ENCODE measurements at places on chromosomes 6 and 20.
A peak's percentile ranks its signal among the peaks of the same experiment; 100 is the strongest.

DNA sequence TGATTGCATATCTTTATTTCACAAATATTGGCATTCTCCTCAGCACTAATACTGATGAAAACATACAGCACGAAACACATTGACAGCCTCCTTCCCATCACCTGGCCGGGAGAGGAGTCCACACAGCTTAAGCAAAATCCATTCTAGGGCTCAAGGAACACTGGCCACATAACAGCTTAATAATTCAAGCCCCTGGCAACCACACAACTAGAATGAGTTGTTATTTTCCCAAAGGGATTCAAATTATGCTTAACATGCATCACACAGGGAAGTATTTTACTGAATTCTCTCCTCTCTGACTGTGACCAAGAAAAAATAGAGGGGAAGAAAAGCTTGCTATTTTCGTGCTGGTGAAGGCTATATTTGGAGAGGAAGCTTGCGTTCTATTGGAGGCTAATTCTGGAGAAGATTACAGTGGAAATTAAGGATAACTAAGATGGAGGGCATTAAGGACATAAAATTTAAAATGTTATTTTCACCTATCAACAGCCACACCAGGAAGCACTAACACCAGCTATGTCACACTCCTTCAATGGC is 198.5 kb downstream of the ADGRG6 start:
- DNase-seq: no peak

DNA sequence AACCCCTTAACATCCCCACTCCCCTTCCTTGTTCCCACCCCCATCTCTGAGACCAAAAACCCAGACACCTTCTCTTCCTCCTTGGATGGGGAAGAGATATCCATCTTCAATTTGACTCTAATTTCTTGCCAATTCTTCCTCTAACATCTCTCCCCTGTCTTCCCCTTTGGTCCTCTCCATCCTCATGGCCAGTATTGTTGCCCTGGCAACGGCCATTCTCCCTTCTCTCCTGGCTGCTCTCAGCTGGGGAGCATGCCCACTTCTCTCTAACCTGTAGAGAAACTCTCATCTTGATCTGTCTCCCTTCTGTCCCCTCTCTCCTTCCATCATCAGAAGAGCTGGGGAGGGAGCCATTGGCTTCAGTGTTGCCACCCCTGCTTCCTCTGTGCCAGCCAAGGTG is 86.7 kb downstream of the SRC start:
- no peak for DNase-seq

GRCh38 chr6:142013287-142013686 is 119.4 kb upstream of the GJE1 start:
- DNase-seq: no peak

DNA sequence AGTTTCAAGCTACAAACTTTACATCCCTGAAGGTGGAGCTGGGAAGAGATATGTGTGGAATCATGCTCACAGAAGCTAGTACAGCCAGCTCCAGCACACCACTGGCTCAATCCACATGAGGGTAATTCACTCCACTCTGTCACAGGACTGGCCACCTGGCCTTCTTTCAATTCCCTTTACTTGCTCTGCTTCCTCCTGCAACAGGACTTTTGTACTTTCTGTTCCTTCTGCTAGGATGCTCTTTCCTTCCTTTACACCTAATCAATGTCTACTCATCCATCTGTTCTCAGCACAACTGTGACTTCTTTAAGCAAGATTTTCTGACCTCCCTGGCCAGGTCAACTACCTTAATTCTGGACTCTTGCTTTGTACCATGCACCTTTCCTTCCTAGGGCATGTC is 39.4 kb upstream of the MYB start:
- no peak for DNase-seq

DNA sequence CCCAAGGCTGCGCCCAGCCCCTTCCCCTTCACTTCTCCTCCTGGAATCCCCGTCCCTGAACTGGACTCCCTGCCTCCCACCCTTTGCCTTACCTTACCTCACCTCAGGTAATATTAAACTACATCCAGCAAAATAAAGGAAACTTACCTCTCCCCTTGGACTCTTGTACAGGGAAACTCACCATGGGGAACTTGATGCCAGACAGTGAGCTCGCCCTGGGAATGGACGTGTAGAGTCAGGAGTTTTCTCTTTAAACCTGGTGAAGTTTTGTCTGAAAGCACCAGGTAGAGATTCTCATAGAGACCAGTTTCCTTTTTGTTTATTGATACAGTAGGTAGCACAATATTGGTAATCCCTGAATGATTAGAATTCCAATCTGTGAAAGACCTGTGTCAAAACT is 544 bp upstream of the HLA-C start:
- no peak for DNase-seq

DNA sequence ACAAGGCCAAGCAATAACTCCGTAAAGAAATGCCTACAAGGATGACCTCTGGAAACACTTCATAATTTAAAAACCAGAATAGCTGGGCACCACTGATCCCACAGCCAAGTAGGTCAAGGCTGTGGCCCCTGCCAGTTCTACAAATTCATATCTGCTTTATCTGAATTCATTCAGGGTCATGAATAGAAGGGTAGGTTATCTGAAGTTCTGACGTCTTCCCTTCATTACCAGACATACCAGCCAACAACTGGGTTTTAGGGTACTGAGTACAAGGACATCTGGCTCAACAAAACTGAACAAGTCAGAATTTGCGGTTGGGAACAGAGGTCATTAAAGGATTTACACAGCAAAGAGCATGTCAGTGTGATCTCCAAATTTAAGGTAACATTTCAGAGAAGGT is 26.0 kb downstream of the MAP3K5 start:
- no peak for DNase-seq

- no peak for DNase-seq
Observed at GRCh38 chr20:16975682-16976081, 227.5 kb downstream of the OTOR start.

- DNase-seq: no peak
Observed at GRCh38 chr6:83514866-83515466, 2.6 kb downstream of the PRSS35 start.

DNA sequence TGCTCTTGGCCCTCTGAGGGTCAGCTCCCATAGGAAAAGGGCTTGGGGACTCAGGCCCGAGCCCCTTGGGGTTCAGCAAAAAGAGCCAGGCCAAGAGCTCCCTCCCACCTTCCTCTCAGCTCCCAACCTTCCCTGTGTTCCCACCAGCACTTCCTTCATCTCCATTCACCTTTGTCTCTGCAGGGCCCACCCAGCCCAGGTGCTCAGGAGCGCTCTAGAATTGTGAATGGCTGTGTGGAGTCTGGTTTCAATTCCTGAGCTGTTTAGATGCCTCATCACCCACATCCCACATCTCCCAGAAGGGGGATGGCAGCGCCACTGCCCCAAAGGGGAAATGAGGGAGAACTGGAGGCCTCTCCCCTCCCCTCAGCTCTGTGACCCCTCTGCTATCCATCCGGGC is 7.7 kb downstream of the GRM4 start:
- no peak for DNase-seq

GRCh38 chr6:8820313-8820712 is 385.0 kb upstream of the SLC35B3 start:
- no peak for DNase-seq

DNA sequence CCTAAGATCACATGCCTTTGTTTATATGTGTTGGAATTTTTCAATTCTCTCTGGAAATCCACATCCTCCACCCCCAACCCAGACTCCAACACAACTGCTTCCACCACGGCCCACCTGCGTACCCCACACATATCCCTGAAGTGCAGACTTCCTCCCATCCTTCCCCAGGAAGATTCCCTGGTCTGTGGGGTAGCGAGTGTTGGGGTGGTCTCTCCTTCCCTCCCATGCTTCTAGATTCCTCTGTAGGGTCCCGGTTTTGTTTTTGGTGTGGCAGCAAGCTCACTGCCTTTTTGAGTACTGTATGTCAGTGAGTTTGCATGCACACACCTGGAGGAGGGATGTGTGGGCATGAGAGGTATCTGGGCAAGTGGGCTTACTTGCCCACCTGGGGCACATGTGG is 127.6 kb downstream of the MRPL14 start:
- no peak for DNase-seq

- no peak for DNase-seq
Observed at GRCh38 chr6:3793545-3793944, 42.0 kb upstream of the PXDC1 start.

GRCh38 chr6:108896111-108896661 is 48.0 kb downstream of the ARMC2 start:
- no peak for DNase-seq

DNA sequence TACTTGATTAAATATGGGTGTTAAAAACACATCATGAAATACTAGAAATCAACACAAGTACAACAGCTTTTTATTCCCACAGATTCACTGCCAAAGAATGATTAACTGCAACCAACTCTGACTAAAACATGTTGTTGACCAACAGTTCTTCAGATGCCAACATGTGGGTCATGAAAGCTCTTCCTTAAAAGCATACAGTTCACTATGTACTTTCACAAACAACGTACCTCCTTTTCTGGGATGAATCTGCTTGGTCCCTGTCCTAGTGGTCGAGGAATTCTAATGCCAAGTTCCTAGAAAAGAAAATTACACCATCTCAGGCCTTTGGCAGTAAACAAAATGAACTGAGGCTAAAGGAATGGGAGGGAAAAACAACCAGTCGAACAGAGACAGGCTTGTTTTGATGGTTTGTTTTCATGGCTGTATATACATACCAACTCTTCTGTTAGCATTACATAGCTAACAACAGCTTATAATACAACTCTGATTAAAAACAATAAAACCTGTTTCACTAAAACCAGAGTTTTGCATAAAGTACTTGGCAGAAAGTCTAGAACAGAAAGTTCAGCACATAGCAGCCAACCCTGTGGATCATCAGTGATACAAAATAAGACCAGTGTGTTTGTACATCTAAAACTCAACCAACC is 92.5 kb downstream of the SESN1 start:
- DNase-seq: peak; percentile 14

DNA sequence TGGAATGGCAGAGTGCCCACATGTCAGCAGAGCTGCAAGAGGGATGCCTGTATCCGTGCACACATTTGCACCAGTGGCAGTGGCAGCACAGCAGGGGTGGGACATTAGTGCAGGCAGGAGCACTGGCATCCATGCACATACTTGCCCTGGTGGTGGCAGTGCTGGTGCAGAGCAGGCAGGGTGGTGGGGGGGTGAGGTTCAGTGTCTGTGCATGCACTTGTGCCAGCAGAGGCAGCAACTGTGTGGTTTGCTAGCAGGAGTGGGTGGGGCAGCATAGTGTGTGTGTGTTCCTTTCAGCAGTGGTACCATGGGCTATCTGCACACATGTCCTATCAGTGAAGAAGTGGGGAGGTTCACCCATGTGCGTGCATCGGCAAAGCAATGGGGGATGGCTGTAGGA is 151.6 kb downstream of the EPM2A start:
- no peak for DNase-seq

DNA sequence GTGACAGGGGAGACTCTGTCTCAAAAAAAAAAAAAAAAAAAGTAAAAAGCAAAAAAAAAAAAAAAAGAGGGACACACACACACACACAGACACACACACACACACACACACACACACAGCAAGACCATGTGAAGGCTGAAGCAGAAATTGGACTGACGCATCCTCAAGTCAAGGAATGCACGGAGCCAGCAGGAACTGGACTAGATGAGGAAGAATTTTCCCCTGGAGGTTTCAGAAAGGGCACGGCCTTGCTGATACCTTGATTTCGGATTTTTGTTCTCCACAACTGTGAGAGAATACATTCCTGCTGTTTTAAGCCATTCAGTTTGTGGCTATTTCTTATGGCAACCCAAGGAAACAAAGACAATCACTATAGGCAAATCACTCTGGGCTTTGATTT is 176.9 kb upstream of the SALL4 start:
- DNase-seq: no peak

- no peak for DNase-seq
Observed at GRCh38 chr6:143536461-143536865, 24.9 kb upstream of the FUCA2 start.

GRCh38 chr20:13426870-13427269 is 205.8 kb downstream of the ISM1 start:
- no peak for DNase-seq

GRCh38 chr6:1872649-1873131 is 263.0 kb downstream of the FOXC1 start:
- DNase-seq: no peak

GRCh38 chr6:143399176-143399575 is 51.3 kb downstream of the ADAT2 start:
- DNase-seq: no peak

DNA sequence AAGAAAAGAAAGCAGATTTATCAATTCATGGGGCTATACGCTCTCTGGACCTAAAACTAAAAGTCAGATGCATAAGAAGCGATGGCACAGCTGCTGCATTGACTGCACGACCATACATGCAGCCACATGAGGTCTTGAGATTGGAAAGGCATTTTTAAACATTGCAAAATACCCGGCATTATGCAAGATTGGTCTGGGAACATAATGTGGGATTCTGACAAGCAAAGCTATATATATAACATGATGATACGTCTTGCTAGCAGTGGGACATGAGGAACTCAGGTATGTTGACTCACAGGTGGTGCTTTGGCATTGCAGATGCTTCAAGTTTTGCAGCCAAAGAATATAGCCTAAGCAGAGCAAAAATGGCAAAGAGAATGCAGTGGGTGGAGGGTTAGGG is 55.1 kb downstream of the SAMD3 start:
- no peak for DNase-seq

DNA sequence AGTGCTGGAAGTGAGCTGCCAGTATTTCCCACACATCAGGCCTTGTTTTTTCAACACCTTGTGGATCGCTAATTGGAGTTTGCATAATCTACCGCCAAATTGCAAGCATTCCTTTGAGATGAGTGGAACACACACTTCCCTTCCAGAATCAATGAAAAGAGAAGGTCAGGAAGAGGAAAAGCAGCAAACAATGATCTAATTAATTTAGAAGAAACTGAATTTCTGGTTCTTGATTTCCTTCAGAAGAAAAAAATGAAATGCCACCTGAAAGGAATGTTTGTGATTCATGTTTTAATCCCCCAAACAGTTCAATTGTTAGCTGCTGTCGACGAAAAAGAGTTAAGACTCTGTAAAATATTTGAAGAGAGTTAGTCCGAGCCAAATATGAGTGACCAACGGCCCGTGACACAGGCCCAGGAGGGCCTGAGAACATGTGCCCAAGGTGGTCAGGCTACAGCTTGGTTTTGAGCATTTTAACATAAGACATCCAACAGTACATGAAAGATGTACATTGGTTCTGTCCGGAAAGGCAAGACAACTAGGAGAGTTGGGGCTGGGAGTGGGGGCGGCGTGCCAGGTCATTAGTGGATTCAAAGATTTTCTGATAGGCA is 182.3 kb downstream of the MTFR2 start:
- DNase-seq: no peak

Measured in nucleus accumbens (tissue), 56 donors.